ENCODE measurements at places on chromosomes 6 and 20.

DNA sequence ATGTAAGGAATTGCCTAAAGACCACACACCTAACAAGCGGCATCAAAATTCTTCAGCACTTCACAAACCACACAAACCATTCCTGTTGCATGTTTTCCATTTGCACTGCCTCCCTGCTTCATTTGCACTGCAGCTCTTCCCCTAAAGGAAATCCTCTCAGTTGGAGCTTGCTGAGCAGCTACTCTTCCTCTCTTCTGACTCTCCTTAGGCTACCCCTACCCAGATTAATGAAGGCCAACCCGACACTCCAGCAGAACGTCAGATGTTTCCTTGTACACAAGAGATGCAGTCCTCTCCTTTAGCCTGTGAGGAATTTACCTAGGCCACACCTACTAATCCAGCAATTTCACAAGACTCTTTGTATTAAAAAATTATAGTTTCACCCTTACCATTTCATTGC is 8.1 kb downstream of the BEND6 start:
- DNase-seq = no peak

DNA sequence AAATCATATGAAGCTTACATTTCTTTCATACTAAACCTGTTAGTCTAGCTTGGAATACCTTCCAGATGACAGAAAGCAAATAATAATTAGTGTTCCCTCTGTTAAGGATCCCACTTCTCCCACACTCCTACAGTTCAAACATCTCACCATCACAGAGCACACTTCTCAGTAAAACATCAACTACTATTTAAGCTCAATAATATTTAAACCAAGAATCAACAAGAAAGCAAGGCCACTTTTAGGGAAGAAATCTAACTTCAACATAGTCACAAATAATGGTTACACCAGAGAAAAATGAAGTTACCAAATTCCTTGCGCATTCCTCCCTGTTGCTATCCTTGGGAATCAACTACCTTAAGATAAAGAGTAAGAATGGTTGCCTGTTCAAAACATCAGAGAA is 1.6 kb downstream of the SNX14 start:
- no peak for DNase-seq

DNA sequence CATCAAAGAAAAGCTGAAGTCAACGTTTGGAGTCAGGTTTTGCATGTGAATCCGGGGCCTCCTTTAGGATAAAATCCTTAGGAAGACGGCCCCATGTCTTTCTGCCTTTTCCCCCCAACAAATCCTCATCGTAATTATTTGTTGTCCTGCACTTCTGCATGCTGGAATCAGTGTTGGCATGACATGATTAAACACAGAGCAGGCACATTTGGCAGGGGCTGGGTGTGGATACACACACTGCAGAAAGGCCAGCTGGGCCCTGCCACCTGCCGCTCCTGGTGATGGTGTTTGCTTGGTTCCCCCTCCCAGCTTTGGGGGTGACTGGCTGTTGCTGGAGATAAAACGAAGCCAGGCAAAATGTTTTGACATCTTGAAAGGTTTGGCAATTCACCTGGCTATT is 46.3 kb upstream of the FOXA2 start:
- no peak for DNase-seq

- no peak for DNase-seq
Measured at GRCh38 chr6:18603361-18603760, 216.2 kb downstream of the RNF144B start.

DNA sequence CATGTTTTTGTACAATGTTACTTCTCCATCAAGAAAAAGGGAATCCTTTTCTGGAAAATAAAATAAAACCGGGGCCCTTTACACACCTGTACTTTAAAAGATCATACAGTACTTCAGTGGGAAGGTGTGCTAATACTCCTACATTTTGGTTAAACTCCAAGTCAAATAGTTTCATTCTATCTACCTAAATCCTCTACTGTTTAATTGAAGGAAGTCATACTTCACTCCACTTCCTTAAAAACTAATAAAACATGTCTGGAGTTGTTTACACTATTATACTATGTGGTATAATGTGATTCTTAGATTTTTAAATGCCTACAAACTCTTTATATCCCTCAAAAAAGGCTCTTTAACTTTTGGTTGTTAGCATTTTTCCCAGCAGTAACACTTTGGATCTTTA is 18.6 kb upstream of the HBS1L start:
- no peak for DNase-seq

- no peak for DNase-seq
Measured at GRCh38 chr20:24773751-24774201, 175.3 kb upstream of the CST7 start.

- DNase-seq = no peak
Measured at GRCh38 chr6:70819646-70820045, 137.2 kb downstream of the B3GAT2 start.

GRCh38 chr6:414447-414846 is 22.9 kb downstream of the IRF4 start:
- no peak for DNase-seq

DNA sequence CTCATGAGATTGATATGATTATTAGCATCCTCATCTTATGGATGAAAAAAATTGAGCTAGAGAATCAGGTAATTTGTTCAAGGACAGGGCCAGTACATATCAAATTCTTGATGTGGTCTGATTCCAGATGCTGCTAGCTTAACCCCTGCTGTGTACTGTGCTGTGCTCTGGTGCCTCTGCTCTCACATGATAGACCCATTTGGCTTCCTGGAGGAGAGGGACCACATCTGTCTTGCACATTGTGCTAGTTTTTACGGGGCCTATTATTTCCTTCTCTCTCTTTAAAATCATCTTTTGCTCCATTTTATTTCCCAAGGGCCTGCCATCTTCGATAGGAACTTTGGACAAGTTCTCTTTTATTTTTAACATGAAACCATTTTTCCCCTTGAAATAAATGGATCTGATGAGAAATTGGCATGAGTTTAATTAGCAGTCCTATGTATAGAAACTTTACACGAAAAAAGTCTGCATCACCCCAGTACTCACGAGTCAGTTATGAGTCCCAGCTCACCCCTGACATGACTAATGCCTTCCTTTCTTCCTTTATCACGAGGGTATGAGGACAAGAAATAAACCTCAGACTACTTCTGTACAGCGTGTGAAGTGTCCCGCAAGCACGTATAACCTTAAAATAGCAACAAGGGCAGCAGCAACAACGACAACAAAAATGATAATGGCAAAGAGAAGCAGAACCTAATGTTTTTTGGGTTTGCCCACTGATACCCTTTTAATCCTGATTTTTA is 26.5 kb downstream of the CD109 start:
- no peak for DNase-seq

GRCh38 chr20:39810309-39810708 is 848.2 kb downstream of the DHX35 start:
- no peak for DNase-seq

GRCh38 chr6:83061190-83061589 is 4.5 kb downstream of the UBE3D start:
- DNase-seq = no peak

DNA sequence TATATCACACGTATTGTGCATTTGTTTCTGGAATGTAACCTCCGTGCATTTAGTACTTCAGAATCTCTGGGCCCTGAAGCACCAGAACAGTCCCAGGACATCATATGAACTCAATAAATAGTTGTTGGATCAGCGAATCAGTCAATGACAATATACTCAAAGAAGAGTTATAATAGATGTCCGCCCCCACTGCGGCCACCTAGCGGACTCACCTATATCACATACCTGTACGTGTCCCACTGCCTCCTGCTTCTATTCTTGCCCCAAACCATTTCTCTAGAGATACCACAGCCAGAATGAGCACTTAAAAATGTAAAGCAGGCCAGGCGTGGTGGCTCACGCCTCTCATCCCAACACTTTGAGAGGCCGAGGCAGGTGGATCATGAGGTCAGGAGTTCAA is 73.9 kb downstream of the DCDC2 start:
- DNase-seq = no peak

- no peak for DNase-seq
Measured at GRCh38 chr6:163585932-163586437, 171.5 kb downstream of the QKI start.

DNA sequence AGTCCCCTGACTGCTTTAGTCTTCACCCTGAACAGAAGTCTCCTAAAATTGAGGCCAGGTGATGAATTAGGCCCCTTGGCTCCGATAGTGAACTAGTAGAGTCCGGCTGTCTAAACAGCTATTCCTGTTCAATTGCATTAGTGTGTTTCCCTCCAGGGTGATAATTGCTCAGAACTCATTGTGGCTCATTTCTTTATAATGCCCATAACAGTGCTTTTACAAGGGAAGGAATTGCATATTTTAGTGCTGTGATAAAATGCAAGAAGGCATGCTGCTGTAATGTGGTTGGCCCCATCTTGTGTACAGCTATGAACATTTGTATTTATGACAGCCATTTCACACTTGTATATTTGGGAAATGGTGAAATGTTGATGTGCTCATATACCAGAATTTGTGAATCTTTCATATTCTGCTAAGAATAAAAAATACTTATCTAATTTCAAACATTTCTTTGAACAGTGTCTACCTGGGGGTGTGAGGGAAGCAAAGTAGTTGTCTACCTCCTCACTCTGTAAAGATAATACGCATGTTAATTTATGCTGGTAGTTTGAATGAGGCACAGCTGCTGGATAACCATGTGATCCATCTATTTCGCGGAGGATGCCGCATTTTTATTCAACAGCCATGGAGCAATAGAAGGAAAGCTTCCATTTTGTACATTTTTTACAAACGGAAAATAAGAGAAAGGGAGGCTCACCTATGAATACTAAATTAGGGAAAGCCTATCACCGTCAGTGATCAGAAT is 451.4 kb downstream of the NKAIN2 start:
- DNase-seq = no peak

- DNase-seq = no peak
Measured at GRCh38 chr20:17327185-17328148, 100.6 kb downstream of the PCSK2 start.

GRCh38 chr6:73240730-73241129 is 15.4 kb upstream of the KHDC1L start:
- no peak for DNase-seq

DNA sequence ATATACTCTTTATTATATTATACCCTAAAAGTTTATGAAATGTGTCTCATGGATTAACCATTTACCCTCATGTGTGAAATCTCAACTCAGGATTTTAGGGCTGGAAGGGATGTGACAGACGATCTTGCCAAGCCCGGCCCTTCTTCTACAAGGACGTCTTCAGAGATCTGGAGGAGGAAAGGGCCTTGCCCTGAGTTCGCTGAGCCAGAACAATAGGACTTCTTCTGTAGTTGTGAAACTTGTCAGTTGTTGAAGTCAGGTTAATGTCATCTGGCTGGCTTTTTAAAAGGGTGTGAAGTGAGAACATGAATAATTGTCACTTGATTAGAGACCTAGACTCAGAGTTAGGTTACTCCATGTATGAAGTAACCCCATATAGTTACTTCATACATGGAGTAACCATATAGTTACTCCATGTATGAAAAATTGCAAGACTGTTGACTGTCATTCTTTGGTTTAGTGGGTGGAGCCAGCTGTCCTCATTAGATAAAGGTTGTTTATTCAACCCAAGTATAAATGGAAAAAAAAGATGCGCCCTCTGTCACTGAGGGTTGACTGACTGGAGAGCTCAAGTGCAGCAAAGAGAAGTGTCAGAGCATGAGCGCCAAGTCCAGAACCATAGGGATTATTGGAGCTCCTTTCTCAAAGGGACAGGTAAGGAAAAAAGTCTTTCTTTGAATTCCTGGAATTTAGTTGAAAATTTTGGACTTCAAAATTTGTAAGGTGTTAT is at the start of gene ARG1:
Gene ARG1, plus strand, starts transcription at position 541 of the 730 bp plus-strand sequence. Its CDS starts 57 bp downstream, at position 598.
- DNase-seq = no peak

Data from activated T-helper 9 cell treated with anti-CD3 and anti-CD28 coated beads, Interleukin-2, amount 50 U/mL, for 16 hours (primary cell).